Activated T-cell treated with anti-CD3 and anti-CD28 coated beads, Interleukin-2, amount 50 U/mL, for 48 hours (primary cell): ENCODE measurements at places on chromosomes 2 and 18.

- DNase-seq, result no peak
Observed at GRCh38 chr18:79476918-79477571, 81.3 kb downstream of the NFATC1 start.

DNA sequence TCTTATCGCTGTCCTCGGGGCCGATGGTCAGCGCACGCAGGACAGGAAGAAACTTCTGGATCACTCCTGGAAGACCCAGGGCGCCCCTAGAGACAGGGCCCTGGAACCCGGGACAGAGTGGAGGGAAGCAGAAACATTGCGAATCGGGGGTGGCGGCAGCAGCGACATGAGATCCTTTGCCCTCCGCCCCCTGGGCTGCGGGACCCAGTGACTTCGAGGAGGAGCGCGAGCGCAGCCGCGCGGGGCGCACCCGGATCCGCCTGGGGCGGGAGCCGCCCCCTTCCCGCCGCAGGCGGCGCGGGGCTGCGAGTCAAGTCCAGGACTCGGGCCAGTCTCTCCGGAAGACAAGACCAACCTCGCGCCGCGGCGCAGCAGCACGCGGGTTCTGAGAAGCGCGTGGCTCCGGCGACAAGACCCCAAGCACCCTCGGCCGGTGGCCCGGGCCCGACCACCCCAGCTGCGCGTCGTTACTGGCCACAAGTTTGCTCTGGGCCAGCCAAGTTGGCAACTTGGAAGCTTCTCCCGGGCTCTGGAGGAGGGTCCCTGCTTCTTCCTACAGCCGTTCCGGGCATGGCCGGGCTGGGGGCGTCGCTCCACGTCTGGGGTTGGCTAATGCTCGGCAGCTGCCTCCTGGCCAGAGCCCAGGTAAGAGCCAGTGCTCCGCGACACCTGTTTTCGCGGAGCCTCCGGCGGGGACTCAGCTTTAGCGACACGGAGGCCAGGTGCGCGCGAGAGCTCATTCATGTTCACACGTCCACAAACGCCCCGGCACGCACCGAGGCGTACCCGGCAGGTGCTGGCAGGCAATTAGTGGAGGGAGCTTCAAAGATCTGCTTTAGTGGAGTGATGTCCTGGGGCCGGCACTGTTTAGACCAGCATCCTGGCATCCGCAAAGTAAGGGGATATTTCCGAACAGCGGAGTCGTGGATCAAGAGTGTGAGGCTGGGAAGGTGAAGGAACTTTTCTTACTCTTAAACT is at the start of gene PTH2R:
TSS of gene PTH2R (plus strand) at position 319 of the 978 bp plus-strand sequence. CDS start at position 571, 252 bp downstream.
- DNase-seq, result peak; percentile 17

DNA sequence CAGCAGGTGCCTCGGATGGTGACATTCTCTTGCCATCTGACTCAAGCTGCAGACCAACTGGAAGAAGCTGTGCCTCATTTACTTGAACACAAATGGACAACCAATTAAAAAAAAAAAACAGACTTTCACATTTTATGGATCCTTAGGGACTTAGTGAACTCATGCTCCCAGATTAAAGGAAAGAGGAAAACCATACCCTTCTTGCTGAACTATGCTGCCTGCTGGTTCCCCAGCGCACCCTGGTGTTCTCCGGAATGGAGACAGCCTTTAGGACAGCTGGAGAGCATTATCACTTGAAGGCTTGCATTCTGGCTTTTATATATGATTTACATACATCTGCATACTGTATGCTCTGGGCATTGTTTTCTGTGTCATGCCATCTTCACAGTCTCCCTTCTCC is 370.7 kb downstream of the SLC4A3 start:
- no peak for DNase-seq

DNA sequence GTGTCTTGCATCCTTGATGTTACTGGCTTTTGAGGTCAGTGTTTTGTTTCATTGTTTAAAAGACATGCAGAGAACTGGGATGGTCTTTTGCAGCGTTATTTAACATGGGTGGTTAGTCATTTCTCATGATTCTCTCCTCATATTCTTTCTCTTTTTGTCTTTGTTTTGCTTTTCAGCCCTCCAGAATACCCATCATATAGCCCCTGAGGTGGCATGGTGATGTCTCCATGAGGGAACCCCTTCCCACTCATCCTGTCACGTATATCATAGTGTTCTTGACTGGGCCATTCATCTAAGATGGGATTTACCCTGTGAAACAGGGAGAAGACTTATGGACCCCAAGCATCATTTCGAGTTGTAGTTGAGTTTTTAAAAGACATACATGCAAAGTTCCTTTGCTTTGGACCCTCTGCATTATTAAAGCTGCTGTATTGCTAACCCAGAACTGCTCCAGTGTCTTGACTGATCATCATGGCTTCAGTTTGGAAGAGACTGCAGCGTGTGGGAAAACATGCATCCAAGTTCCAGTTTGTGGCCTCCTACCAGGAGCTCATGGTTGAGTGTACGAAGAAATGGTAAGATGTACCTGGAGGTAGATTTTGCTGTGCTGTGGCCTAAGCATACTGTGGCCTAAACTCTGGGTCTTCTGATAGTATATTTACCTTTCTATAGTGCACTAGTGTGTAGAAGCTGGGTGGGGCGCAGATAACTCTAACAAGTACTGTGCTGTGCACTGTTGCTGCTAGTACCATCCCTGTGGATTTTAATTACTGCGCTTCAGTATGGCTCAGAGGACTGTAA is 1.4 kb downstream of the EHBP1 start:
- no peak for DNase-seq

GRCh38 chr18:58557008-58557435 is 71.9 kb downstream of the ALPK2 start:
- no peak for DNase-seq

DNA sequence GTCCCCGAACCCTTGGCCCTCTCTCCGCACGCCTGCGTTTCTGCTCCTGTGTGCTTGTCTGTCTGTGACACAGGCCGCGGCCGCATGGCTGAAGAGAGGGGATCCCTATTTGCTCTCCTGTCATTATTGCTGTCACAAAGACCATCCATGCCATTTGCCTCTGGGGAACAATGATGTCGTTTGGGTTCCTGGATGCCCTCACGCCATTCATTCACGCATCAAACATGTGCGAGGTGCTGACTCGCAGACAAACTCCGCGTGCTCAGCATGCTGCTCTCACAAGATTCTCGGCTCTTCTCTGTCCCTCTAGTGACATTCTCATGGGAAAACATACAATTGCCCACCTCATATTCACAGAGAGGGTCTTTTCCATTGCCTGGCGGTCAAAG is 67.8 kb downstream of the ASB1 start:
- peak; percentile 25 for DNase-seq

DNA sequence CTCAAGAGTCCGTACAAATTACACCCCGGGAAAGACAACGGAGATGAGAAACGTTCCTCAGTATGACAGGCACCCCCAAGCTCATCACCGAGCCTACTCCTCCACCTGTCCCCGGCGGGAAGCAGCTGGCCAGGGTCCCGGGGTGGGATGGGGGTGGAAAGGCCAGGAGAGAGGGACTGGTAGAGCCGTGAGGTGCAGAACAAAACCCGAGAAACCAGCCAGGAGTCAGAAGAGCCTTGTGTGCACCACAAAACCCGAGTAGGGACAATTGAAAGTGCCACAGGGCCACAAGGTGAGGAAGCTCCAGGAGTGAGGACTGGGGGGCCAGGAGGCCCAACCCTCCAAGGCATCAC is 75.5 kb upstream of the SALL3 start:
- DNase-seq, result no peak

DNA sequence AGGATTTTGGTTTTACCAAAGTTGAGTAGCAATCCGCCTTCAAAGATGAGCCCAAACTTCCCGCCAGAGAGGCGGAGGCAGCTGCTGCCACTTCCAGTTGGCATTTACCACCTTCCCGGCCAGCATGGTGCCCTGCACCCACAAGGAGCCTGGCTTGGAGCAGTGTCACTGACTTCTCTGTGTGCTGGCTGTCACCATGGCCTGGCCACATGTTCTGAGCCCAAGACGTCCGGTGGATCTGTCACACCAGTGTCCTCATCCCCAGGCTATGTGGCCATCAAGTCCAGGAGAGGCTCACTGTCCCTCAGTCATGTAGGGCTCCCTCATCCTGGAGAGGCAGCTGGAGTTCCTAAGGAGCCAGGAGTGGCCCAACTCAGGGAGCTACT is 100.6 kb downstream of the ACKR3 start:
- no peak for DNase-seq

GRCh38 chr2:226411727-226412360 is 387.8 kb downstream of the IRS1 start:
- no peak for DNase-seq

DNA sequence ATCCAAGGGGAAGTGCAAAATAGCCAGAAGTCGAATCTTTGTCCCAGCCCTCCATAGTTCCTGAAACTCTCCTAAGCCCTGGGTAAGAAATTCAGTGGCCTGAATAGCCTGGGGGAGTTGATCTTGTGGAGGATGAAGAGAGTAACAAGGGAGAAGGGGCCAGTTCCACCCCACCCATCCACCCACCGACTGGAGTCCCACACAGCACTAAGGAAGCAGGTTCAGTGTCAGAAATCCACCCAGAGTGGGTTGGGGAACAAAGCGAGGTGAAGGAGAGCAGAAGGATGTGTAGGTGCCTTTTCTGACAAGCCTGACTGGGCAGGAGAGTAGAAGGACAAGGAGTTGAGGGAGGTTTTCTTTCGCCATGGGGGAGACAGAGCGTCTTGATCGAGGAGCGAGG is 136.8 kb downstream of the SMAD2 start:
- DNase-seq, result no peak

DNA sequence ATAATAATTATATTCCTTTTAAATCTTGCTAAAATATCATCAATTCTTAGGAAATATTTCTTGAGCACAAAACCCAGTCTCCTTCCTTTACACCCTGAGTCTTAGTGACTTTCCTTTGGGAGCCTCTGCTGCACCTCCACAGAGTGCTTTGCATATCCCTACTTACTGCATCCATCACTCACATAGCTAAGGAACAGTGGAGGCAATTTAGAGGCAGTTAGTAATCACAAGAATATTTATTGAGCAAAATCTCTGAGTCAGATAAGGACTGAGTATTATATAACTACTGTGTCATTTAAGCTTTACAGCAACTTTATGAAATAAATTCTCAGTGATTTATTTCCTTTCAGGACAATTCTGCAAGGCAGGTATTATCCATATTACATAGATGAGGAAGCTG is 327.7 kb downstream of the TMX3 start:
- no peak for DNase-seq

DNA sequence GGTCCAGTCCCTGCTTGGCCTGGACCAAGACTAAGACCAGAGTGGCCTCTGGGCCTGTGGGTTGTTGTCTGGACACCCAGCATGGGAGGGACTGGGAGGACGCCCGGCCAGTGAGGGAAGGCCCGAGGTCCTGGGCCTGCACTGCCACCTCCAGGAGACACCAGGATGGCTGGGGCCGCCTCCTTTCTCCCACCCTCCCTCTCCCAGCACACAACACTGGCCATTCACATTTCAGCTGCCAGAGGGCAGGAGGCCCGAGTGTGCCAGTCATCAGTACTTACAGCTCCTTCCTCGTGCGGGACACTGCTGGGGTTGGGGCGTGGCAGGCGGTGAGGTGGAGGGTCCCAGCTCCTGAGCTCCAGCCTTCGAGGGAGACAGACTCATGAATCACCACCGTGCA is 133.5 kb downstream of the ASB1 start:
- no peak for DNase-seq

- DNase-seq, result no peak
Observed at GRCh38 chr2:45771261-45771660, 119.8 kb downstream of the PRKCE start.

DNA sequence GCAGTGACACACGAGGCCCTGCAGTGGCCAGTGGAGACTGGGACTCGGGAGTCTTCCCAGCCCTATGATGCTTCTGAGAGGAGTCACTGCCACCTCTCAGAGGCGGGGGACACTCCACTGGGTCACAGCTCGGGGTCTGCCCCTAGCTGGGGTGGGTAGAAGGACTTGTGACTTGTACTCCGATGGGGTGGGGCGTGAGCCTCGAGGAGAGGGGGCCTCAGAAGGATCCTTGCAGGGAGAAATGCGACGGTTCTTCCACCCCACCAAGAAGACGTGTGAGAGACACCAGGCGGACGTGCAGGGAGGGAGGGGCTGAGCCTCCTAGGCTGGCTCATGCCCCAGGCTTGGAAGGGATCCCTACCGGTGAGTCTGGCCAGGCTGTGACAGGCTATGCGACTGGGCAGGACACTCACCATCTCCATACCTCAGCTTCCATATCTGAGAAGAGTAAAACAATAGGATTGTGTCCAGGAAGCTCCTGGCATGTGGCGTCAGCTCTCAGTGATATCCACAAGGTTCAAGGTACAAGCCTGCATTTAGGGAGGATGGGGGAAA is 11.1 kb upstream of the OTOS start:
- DNase-seq, result no peak

DNA sequence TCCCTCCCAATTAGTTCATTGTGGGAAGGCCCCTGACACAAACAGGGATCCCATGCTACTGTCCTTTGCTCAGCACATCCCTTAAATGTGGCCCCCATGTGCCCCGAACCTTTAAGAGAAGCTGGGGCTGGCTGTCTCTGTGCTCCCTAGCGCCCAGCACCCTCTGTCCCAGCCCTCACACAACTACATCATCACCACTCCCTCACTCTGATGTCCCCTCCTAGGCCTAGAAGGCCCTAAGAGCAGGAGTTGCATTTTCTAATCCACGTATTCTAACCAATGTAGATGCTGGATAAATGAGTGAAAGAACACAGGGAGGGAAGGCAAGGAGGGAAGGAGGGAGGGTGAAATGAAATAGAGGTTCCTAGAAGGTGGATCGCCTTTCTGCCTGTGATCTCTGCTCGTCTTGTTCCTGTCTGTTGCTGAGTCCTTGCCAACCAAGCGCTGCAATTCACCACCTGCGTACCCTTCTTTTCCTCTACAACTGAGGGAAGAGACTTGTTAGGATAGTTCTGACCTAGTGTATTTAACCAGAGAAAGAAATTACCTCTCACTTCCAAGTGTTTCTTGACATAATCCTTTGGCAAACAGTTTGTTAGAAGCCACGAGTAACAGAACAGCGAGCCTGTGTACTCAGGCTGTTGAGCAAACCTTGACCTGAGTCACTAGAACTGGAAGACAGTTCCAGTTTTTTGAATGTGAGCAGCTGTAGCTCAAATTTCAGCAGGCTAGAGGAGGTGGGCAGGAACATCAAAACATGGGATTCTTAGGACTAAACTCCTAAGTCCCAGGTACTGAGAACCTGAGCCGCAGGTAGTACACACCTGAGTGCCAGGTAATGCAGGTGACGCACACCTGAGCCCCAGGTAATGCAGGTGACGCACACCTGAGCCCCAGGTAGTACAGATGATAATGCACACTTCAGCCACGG is 181.5 kb upstream of the ID2 start:
- no peak for DNase-seq

GRCh38 chr2:206230060-206230762 is 44.3 kb upstream of the ZDBF2 start:
- no peak for DNase-seq
